RWPE1 (cell line): ENCODE measurements at places on chromosomes 6 and 20.
A peak's percentile ranks its signal among the peaks of the same experiment; 100 is the strongest.

DNA sequence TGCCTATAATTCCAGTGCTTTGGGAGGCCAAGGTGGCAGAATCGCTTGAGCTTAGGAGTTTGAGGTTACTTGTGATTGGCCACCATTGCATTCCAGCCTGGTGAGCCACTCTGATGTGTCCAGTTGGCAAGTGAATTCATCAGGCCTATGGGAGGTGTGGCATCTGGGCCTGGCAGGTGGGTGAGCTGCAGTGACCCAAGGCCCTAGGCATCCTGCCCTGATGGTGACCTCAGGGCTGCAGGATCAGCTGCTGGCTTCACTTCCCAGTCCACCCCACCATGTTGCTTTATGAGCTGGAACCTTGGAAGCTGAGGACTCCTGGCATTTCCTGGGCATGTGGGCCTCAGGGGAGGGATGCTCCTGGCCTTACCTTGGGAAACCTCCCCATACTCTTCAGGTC, 20.5 kb downstream of the RSPH9 start:
- DNase-seq, result peak; percentile 60

DNA sequence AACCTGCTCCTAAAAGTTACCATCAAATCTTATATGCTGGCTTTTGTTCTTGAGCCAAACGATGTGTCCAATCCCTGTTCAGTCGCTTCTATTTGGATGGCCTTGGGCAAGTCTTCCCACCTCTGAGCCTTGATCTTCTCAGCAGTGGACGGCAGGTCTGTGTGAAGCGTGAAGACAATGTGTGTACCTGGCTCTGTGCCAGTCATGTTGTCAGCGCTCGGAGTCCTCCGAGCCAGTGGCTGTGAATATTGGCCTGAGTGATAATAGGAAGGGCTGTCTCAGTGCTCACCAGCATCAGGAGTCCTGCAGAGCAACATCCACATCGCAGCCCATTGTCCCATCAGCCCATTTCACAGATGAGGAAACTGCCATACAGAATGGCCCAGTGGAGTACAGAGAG, 219.0 kb downstream of the CDC5L start:
- DNase-seq, result no peak

DNA sequence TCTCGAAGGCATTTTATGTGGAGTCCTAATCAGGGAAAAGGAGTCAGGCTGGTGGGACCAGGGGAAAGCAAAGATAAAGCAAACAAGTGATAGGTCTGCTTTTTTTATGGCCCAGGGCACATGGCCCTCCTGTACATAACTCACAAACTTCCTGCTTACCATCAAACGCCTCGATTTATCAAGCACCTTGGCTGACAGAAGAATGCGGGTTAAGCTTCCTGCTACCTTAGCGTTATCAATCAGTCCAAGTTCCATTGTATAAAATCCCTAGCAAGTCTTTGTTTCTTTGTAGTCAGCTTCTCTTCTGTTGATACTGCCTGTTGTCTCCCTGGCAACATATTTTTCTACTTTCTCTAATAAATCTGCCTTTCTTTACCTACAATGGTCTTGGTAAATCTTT, 4.1 kb upstream of the TRIM27 start:
- no peak for DNase-seq

GRCh38 chr20:11445161-11445560, 472.5 kb upstream of the BTBD3 start:
- DNase-seq, result no peak

DNA sequence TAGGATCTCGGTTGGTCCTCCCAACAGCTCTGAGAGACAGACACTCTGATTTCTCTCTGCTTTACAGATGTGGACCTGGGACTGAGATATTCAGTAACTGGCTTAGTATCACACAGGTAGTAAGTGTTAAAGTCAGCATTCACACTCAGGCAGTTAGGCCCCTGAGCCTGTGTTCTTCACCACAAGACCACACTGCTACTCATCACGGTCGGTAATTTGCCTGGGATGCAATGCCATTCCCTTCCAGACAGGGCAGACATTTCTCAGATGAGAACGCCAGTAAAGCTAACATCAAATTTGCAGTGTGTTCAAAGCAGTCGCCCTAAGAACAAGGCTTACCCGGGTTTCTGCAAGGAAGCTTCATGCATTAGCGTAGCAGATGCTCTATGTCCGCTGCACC, 39.8 kb upstream of the HIVEP1 start:
- no peak for DNase-seq

GRCh38 chr20:3340443-3340842, 67.0 kb downstream of the DNAAF9 start:
- DNase-seq, result no peak

DNA sequence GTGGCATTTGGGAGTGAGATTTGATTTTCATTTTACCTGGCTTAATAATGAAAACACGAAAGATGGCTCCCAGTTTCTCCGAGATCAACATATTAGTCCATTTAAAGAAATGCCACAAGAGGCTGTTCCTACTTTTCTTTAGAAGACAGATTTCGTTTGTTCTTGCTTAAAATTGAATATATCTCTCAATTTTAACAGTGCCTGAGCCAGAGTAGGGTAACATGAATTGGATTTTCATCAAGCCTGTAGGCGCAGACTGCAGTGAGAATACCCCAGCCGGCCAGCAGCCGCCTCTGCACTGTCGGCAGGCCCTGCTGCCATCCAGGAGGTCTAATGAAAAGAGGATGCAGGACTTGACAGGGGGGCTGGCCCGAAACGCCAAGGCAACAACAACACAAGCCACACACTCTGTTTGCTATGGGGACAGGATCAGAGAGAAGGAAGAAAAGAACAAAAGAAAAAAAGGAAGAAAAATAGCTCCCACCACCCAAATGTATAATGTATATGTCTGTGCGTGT, 72.5 kb downstream of the PPP1R3G start:
- DNase-seq, result no peak

GRCh38 chr6:168507297-168507696, 66.3 kb downstream of the SMOC2 start:
- DNase-seq, result no peak

GRCh38 chr20:16929756-16930155, 181.6 kb downstream of the OTOR start:
- DNase-seq, result no peak

DNA sequence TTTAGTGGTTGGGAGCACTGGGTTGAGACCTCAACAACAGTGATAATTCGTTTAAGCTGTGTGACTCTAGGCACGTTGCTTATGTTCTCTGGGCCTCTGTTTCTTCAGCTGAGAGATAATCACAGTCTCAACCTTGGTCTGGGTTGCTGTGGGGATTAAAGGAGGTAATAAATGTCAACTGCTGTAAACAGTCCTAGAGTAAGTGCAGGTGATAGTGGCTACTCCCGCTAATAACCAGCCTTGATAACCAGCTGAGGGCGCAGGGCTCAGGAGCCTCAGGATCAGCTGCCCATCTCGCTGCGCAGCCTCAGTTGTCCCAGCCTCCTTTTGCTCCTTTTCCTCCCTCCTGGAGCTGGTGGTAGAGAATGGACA, 58.0 kb downstream of the JARID2 start:
- no peak for DNase-seq

- DNase-seq, result no peak
Observed at GRCh38 chr6:140012150-140012549, 637.7 kb upstream of the CITED2 start.

DNA sequence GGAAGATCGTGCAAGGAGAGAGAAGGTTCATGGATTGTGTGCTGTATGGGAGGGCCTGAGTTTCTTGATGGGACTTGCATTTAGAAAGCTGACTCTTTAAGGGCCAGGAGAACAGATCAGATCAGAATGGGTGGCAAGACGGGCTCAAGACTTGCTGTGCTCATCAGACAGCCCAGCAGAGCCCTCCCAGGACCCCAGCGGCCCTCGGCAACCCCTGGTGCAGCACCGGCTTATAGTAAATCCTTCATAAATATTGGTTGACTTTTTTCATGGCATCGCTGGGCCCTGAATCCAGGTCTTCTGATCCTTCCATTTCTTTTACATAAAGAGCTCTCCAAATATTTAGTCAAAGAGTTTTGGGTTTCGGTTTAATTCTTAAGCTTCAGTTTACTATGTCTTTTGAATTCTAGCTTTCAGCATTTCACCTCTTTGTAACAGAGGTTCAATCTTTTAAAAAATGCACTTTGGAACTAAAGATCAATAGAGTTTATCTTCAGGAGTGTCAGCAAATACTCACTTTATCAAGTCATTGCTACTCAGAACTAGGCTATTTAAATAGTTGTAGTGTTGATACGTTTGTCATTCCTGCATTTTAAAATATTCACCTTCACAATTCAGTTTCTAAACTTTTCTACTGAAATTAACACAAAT, 205.6 kb downstream of the ZDHHC14 start:
- DNase-seq, result no peak

DNA sequence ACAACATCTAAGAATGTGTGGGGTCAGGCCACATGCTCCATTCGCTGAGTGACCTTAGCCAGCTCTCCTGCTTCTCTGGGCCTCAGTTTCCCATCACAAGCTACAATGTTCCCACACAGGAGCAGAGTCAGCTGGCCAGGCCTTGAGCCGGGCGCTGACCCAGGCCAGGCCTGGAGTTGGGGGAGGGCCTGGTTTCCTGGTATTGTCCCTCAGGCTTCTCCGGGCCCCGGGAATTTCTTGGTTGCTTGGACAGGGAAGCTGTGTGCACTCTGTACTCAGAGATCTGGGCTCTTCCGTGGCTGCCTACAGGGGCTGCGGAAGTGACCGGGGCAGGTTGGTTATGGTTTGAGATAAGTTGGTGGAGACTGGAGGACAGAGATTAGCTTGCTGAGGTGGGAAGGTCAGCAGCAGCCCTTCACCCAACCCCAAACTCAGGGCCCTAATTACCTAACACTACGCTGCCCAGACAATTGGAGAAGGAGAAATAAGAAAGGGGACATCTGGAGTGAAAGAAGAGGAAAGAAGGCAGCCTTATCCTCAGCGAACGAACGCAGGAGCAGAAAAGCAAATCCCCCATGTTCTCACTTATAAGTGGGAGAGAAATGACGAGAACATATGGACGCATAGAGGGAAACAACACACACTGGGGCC, 6.2 kb downstream of the TGM2 start:
- DNase-seq, result no peak

- DNase-seq, result no peak
Observed at GRCh38 chr6:63803371-63803770, 167.8 kb downstream of the PHF3 start.

GRCh38 chr6:74161380-74161779, 465.4 kb downstream of the CD109 start:
- DNase-seq, result no peak

GRCh38 chr6:28425944-28426541, 17.2 kb downstream of the ZSCAN23 start:
- no peak for DNase-seq

- no peak for DNase-seq
Observed at GRCh38 chr6:25524542-25524941, 127.5 kb upstream of the SCGN start.
